Kidney epithelial cell (primary cell): ENCODE measurements at places on chromosomes 2 and 18.

DNA sequence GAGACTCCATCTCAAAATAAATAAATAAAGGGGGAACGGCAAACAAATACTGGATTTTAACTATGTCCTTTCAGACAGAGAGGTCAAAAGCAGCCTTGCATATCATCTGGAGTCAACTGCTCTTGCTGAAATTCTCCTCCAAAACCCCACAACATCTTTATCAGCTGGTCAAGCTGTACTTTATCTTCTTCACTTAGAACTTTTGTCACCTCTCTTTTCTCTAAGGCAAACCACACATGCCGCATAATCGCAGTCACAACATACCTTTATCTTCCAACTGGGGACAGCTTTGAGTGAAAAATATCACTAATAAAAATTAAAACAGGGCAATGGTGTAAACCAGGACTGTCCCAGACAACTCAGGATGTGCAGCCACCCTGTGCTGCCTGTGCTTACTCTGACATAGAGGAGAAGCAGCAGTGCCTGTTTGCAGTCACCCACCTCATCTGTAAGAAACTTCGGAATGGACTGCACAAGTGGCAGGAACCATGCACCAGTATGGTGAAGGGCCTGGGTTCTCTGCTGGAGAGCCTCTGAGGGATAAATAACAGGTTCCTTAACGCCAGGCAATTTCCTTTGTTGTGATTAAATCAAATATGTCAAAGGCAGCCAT lies 6.2 kb downstream of the MPPE1 start:
- no peak for DNase-seq

DNA sequence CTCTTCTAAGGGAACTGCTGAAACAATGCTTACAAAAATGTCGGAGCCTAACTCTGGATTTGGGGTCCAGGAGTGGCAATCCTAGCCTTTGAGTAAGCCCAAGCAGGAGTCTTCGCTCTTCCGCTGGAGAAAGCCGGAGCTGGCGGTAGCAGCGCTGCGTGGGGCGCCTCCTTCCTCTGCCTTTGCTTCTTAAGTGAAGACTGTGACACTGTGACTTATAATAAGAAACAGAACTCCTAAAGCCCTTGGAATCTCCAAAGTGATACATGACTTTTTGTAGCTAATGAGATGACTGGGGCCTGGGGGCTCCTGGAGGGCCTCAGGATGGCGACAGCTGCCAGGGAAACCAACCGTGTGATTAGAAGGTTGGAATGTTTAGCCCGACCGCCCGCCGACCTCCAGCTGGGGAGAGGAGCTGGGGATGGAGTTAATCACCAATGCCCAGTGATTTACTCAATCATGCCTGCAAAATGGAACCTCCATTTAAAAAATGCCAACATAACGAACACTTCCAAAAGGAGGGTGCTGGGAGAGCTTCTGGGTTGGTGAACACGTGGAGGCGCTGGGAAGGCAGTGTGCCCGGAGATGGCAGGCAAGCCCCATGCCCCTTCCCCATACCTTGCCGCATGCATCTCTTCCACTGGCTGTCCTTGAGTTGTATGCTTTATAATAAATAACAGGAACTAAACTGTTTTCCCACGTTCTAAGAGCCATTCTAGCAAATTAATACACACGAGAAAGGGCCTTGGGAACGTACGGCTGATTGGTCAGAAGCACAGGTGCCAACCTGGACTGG lies 29.0 kb upstream of the MAL start:
- DNase-seq = no peak

DNA sequence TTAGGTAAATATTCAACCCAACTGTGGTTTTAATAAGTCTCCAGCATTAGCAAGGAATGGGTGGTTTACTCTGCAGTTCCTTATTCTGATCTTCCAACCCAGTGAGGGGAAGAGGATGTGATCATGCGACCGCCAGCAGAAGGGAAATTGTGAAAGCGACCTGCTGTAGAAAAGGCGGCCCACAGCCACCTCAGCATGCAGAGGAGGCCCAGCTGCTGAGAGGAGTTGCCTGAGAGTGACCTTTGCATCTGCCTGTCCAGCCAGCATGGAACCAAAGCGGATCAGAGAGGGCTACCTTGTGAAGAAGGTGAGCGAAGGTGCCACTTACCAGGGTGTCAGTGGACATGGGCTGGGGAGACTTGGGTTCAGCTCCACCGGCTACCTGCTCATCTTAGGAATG lies at the start of gene PLEK:
Gene PLEK (plus strand): TSS at position 196 of the 400 bp plus-strand sequence. CDS start 70 bp downstream, at position 266.
- DNase-seq = no peak

DNA sequence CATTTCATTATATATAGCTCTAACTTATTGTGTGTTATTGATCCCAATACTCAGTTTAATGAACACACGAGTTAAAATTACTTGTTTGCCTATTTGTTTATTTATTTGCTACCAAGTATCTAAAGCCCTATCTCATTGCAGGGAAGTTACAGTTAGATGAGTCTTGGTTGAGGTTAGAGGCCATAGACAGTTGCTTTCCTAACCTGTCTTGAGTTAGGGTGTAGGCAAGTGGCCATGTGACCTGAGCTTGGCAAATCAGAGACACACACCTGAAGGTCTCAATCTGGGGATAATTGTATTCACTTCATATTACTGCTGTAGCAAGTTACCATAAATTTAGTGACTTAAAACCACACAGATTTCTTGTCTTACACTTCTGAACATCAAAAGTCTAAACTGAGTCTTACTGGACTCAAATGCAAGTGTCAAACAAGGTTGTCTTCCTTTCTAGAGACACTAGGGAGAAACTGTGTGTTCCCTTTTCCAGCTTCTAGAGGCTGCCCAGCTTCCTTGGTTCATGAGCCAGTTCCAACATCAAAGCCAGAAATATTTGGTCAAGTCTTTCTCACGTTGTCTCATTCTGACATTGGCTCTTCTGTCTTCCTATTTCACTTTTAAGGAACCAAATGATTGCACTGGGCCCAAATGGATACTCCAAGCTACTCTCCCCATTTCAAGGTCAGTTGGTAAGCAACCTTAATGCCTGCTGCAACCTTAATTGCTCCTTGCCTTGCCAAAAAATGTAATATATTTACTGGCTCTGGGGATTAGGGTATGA lies 39.7 kb downstream of the COL3A1 start:
- DNase-seq = no peak

- DNase-seq = no peak
Observed at GRCh38 chr2:68284896-68285295, 32.6 kb upstream of the PPP3R1 start.

DNA sequence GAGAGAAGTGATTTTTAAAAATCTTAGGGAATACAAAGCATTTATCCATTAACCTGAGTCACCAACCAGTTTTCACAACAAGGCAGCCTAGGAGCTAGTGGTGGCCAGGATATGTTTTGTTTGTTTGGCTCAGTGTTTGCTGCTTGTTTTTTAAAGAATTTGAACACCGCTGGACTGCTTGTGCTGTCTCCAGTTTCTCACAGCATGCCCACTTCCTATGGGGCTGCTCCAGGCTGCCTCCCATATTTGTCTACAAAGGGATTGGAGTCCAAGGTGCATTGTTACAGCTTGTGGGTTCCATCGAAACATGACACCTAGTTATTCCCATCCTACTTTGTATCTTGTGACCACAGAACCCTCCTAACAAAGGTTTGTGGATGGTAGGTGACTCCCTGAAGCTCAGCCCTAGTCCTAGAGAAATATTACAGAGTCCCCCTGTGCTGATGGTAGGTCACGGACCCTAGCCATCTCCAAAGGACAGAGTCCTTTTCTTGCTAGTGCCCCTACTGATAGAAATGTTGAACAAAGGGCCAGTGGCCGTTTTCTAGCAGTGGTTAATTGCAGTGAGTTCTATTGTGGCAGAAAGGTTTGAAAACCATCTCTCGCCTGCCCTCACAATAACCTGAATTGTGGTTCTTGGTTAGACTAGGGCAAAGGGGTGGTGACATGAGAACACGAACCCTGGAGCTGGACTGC lies 23.2 kb downstream of the GPR39 start:
- DNase-seq = no peak

DNA sequence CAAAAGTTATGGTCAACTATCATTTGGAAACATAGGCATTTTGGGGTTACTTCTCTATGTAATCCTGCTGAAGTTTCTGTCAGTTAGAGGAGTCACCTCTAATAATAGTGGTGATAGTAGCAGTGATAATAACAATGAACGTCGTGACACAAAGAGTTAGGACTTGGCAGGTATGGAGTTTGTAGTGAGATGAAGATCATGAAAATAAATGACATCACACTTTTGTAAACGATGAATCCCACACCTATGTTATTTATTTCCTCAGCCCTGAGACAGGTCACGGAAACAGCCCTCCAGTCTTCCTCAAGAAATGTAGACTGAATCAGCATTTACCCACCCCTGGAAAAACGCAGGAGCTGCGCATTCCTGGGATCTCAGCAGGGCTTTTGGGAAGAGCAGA lies 38.8 kb downstream of the TSN start:
- no peak for DNase-seq

GRCh38 chr2:53424902-53425301 lies 342.7 kb upstream of the CHAC2 start:
- DNase-seq = no peak

DNA sequence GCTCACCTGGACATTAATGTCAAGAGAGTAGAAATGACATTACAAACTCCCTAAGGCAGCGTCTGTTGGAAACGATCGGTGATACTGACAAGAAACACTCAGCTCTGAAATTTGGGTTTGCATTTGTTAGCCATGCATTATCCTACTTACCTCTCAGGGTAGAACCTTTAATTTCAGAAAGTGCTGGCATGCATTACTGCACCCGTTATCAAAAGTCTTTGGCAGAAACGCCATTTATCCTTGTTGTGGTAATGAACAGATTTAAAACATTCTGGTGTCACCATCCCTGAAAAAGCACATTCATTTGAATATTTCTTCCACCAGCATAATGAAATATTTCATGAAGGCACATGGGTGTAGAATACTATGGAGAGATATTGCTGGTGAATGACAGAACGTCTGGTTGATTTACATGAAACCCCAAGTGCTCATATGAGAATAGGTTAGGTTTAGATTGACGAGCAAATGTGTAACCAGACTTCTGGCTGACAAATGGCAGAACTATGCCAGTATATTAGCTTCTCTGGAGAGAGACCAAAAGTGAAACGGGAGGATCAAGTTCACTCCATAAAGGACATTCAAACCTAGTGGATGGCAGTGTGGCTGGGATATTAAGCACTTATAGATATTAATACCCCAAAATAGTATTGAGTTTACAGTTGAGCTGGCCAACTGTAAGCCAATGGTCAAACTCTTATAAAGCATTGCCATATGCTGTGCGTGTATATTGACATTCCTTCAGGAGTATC lies 53.5 kb upstream of the ITGB6 start:
- no peak for DNase-seq

DNA sequence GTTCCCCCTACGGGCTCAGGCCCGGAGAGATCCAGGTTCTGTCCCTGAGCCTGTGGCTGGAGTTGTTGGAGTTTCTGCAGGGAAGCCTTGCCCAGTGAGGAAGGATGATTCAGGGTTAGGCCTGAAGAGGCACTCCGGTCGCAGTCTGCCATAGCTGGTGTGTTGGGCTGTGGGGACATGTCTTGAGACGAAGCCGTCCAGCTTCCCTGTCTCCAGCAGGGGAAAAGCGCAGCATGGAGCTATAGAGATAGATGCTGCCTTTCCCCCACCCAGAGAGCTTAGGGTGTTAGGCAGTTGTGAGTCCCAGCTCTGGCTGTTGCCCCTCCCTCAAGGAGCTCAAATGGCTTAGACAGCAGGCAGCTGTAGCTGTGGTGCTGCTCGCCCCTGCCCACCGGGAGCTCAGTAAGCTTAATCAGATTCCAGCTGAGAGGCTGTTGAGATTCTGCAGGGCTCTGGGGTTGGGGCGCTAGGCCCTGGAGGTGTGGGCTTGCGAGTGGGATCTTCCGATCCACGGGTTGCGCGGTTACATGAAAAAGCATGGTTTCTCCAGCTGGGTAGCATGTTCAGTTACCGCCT lies 103.9 kb downstream of the PMAIP1 start:
- no peak for DNase-seq

DNA sequence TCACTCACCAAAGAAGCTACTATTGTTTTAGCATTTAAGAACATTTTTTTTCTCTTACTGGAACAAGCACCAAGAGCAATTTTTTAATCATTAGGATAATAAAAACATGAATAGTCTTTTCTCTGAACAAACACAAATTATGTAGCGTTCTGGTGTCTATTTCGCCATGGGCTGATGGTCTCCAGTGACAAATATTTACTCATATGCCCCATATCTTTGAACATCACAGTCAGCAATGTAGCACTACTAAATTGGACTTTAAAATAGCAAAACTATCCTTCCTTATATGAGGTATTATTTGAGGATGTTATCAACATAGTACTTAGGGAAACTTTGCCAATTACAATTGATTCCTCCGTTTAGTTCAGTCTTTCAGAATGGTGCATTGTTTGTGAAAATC lies 1326.0 kb upstream of the ZEB2 start:
- DNase-seq = no peak

DNA sequence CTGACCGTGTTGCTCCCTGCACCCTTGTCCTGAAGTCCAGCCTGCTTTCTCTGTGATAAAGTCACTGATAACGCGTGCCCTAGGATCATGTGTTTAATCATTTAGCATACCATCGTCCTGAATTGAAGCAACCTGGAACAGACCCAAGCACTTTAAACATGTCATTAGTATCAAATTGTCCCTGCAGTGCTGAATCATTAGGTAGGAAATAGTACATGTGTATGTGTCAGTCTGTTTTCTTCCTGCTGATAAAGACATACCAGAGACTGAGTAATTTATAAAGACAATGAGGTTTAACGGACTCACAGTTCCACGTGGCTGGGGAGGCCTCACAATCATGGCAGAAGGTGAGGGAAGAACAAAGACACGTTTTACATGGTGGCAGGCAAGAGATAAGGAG lies 2.8 kb downstream of the ASB18 start:
- no peak for DNase-seq

- DNase-seq = no peak
Observed at GRCh38 chr2:218228366-218229090, 11.5 kb downstream of the ARPC2 start.

DNA sequence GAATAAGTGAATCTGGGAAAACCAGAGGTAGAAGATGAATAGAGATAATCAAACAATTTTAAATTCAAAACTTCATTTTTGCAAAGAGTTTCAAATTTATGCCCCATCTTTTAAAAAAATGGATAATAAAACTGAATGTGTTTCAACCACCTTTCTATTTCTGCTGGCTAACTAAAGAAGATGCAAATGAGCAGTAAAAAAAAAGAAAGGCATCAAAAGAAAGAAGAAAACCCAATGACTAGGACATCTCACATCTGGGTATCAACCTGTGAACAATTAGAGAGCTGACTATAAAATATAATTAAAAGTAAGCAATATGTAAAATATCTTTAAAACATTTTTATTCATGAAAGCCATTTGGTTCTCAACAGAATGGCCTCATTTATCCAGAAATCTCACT lies 2.5 kb downstream of the PGAP1 start:
- DNase-seq = no peak
